ENCODE measurements at places on chromosomes 5 and 9. TPM values are rescaled to one million over a fixed set of nuclear protein-coding genes. Genes with fewer than 3 reads are reported as not detected.

Gene KDM3B
- 34.5 TPM for total RNA-seq

Gene PCDHB2
- 1.1 TPM for total RNA-seq

Gene AGXT2
- not detected for total RNA-seq

Gene PRELID2
- 5.7 TPM for total RNA-seq

Gene CTXN3
- not detected for total RNA-seq

Gene OR1N2
- not detected for total RNA-seq

Gene SLC27A6
- 1.3 TPM for total RNA-seq

Gene CDHR2
- total RNA-seq: not detected

Gene LTC4S
- total RNA-seq: not detected

Gene MEGF10
- total RNA-seq: 1.1 TPM

Gene SLU7
- total RNA-seq: 70.2 TPM

Gene TMC1
- 3.1 TPM for total RNA-seq

Gene HINT2
- total RNA-seq: 13.2 TPM

GRCh38 chr5:38187532-38187931, 70.8 kb upstream of the EGFLAM start:
- DNase-seq: no peak

GRCh38 chr9:133558191-133559126, 24.0 kb downstream of the ADAMTSL2 start:
- no peak for DNase-seq

DNA sequence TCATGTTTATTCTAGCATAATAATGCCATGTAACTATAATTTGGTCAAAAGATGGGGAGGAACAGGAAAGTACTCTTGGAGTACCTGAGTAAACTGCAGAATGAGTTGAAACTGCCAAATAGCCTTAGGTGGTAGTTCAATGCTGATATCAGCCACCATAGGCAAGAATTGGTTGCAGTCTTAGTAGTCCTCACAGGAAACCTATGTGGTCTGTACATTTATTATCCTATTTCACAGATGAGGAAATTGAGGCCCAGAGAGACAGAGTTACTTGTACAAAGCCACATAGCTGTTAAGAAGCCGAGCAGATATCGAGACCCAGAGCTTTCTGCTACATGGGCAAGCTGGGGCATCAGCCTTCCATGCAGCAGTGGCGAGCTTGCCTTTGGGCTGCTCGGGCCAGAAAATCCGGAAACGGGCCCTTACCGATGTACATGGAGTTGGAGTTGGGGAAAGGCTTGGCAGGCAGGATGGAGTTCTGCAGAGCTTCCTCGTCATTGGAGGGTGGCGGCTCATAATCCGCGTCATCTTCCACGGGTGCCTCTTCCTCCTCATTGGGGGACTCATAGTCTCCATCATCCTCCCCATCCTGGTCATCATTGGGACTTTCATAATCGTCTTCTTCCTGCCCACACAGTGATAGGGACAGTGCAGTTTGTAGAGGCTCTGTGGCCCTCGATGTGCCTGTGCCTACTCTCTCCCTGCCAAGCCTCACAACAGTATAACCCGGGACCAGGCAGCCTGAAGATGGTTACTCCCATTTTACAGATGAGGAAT, 27.1 kb downstream of the LCP2 start:
- DNase-seq: no peak

DNA sequence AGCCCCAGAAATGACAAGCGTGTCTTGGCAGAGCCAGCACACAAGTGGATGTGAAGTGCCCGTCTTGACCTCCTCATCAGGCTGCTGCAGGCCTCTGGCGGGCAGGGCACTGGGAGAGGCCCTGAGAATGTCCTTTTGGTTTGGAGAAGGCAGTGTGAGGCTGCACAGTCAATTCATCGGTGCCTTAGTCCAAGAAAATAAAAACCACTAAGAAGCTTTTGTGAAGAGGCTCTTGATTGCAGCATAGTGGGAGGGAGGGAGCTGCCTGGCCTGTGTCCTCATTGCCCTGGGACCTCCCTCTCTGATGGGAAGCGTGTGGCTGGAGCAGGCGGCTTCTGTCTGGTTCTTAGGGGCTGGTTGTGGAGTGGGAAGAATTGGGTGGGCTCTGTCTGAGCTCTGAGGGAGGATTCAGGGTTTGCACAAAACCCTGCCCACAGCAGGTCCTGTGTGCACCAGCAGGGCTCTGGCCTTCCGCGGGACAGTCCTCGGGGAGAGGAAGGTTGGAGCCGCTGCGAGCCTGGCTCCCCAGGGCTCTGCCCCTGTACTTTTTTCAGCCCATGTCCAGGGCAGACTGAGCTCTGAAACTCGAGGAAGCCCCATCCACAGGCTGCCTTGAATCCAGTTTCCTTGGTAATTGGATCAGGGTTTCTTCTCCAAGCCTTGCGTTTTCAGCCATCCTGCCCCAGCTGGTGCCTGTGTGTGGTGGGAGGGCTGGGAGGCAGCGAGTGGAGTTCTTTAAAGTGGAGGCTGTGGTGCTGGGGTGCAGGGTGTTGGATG, 1.1 kb downstream of the HRCT1 start:
- no peak for DNase-seq

DNA sequence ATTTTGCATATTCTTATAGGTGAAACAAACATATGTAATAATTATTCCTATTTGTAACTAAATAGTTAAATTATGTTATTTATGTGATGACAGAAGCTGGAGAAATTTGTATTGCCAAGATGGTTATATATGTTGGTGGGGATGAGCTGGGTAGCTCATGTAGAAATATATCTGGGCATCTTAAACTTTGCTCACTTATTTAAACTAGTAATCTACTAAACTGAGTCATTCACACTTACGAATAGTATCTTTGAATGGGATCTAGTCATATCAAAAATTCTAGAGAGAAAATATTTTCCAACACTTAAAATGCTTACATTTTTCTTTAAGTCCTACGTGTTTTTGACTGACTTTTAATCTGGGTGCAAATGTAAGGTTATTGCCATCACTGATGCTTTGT, 44.6 kb upstream of the EIF4EBP3 start:
- no peak for DNase-seq

DNA sequence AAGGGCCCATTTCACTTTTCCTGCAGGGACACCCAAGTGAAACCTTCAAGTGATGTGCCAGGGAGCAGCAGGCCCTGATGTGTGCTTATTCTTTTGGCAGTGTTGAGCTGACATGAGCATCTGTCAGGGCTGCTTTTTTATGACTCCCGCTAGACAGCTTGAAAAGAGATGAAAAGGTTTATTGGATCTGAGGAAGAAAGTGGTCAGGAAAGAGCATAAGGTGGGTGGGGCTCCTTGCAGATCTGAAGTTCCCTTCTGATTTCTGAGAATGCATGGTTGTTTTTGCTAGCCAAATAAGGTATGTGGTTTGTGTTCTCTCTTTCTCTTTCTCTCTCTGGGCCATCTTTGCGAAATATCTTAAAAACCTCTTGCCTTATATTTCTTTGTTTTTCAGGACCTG, 316.1 kb downstream of the DMRT2 start:
- no peak for DNase-seq

DNA sequence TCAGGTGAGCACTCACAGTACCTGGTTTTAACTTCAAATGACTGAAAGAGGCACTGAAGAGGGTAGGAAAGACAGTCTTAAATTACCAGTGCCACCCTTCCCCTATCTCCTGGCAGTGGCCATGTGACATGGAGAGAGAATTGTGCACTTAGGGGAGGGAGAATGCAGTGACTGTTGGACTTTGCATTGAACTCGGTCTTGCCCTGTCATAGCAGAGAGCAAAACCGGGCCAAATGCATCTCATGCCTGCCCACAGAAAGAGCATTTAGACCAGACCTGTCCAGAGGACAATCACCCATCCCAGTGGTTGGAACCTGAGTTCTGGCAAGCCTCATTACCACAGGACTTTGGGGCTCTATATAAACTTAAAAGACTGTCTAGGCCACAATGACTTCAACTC, 211.8 kb upstream of the SH3GL2 start:
- DNase-seq: no peak

GRCh38 chr9:137547687-137548543, 2.3 kb downstream of the PNPLA7 start:
- DNase-seq: no peak

DNA sequence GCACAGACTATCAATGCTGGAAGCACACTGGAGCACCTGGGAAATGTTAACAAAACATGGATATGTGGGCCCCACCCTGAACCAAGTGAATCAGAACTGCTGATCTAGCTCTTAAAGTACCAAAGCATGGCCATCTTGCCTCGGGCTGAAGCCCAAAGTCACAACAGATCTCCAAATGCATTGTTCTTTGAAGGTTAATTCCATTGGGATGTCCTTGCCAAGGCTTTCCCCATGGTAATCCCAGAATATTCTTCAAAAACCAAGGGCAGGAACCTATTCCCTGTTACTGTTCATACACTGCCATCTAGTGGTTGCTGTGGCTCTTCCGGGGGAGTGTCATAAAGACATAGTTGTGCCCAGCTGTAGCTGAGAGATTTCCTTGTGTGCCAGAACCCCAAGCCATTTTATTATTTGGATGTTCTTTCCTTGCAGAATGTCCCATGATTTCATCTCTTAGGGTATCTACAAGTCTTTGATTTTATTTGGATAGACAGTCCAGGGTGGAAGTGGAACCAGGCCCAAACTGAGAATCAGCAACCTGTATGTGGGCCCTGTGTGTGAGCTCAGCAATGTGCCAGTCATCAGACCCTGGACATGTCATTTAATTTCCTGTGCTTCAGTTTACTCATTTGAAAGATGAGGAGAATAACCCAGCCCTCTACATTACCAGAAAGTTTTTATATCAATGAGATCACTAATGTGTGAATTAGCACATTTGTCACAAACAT, 290.0 kb downstream of the ACTL7B start:
- DNase-seq: no peak

GRCh38 chr9:4141296-4141695, 158.6 kb downstream of the GLIS3 start:
- DNase-seq: no peak

GRCh38 chr9:17721954-17722353, 143.1 kb downstream of the SH3GL2 start:
- no peak for DNase-seq

GRCh38 chr5:52915176-52915875, 73.8 kb upstream of the ITGA2 start:
- DNase-seq: no peak

- DNase-seq: no peak
These were observed 66.6 kb upstream of the TAF11L2 start for GRCh38 chr5:17431272-17432050.

DNA sequence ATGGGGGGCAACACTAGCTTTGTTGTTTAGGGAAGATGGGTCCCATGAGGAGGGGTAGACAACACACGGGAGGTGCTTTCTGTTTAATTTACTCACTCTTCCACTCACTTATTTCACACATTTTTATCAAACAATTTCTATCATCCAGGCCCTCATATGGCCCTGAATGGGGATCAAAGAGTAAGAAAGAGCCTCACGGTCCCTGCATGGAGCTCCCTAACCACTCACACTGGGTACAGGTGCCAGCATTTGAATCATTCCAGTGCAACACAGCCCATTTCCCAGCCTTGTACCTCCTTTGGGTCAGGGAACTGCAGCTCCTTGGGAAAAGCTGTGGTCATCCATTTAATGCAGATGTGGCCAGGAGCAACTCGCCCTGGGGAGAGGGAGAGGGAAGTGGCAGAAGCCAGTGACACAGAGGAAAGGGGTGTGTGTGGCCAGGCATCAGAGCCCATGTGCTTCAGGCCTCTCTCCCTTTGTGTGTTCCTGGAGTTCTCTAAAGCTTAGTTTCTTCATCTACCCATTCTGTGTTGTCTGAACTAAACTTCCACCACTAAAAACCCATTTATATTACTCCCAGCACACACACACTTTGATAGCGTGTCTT, 185.4 kb downstream of the PJA2 start:
- no peak for DNase-seq

- no peak for DNase-seq
These were observed 106.6 kb upstream of the HMHB1 start for GRCh38 chr5:143705381-143705780.

DNA sequence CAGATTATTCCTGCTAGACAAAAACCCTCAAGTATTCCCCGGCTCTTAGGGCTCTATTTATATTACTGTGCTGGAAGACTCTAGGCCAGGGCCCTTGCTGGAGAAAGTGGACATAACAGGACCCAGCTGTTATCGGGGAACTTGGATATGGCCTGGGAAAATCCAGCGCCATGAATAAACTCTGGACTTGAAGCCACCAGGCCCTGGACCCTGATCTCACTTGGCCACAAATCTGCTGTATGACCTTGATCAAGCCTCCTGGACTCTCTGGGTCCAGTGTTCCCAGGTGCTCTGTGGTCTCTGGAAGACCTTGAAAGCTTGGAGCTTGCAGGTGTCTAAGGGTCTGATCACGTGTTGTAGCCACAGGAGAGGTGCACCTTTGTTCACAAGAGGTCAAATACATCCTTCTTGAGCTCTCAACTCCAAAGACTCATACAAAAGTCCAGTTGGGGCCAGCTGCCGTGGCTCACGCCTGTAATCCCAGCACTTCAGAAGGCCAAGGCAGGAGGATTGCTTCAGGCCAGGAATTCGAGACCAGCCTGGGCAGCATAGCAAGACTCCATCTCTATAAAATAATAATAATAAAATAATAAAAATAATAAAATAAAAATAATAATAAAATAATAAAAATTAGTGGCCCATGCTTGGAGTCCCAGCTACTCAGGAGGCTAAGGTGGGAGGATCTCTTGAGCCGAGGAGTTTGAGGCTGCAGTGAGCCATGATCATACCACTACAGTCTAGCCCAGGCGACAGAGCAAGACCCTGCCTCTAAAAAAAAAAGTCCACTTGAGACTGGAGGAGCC, 26.5 kb downstream of the COL27A1 start:
- DNase-seq: no peak

- no peak for DNase-seq
These were observed 8.1 kb upstream of the CCL28 start for GRCh38 chr5:43420241-43420640.

GRCh38 chr5:143399616-143400540, 3.6 kb downstream of the NR3C1 start:
- no peak for DNase-seq

Data from esophagus squamous epithelium (tissue), 5 donors.